ENCODE measurements at places on chromosomes 1 and 21.

DNA sequence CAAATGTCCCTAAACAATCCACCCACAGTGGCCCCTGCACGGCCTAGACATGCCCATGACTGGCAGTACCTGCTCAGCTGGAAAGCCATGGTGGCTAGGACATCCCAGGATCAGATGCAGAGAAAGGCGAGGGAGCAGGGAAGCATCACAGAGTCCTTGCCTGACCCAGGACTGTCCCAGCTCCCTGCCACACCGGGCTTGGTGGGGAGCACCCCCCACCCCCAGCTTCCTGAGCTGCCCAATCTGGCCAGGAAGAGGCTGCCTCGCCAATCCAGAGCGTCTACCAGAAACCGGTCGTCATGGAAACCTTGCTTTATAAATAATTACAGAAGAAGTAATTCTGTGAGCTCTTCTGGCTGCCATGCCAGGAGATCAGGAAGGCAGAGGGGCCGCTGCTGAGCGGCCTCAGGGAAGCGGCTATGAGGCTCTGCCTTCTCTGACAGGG is 34.8 kb downstream of the ACOT7 start:
- no peak for DNase-seq

GRCh38 chr1:165816157-165816556 is 11.3 kb upstream of the UCK2 start:
- no peak for DNase-seq

- DNase-seq, result no peak
Measured at GRCh38 chr1:208081972-208082371, 162.2 kb downstream of the PLXNA2 start.

- DNase-seq, result no peak
Measured at GRCh38 chr1:24111996-24112779, at the start of gene MYOM3. Gene MYOM3, minus strand, starts transcription at chr1:24112135. Its CDS starts 3,499 bp downstream, at chr1:24108636.

GRCh38 chr1:6239213-6239752 is 3.5 kb upstream of the ICMT start:
- DNase-seq, result no peak

GRCh38 chr1:152107031-152107983 is 7.9 kb downstream of the TCHH start:
- DNase-seq, result no peak

GRCh38 chr1:220894025-220894923 is 15.0 kb downstream of the HLX start:
- no peak for DNase-seq

DNA sequence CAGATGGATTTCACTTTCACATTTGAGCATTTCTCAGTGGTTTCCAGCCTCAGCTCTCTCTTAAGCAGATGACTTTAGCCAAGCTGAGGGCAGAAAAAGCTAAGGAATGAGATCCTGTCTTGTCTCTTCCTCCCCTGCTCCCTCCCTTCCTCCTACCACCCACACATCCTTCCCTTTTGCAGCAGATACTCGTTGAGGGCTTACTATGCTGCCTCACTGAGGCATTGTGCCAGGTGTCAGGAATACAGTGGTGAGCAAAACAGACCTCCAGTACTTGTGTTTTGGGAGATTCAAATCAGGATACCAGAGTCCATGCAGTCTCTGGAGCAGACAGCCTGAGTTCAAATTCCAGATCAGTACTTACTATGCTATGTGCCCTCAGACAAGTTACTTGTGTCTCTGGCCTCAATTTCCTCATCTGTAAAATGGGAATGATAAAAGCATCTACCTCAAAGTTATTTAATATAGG is 43.2 kb downstream of the KIF26B start:
- DNase-seq, result no peak

Data from epithelial cell of prostate (primary cell).